ENCODE measurements at places on chromosomes 3 and 15.

GRCh38 chr3:21271606-21272016 is 479.4 kb downstream of the ZNF385D start:
- no peak for DNase-seq

DNA sequence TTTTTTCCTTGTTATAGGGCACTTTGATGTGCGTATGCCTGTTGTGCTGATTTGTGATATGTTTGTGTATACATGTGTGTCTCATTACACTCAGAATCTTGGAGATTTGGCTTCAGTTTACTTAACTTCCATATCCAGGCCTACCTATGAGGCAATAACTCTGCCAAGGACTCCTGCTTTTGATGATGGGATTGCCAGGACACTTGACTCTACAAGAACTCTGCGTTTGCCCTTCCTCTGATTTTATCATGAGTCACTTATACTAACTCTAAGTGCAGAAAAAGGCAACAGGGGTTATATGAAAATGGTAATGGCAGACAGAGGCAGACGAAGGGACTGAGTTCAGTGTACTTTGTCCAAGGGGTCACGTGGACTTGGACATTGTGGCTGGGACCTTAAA is 33.6 kb downstream of the MCTP2 start:
- no peak for DNase-seq

DNA sequence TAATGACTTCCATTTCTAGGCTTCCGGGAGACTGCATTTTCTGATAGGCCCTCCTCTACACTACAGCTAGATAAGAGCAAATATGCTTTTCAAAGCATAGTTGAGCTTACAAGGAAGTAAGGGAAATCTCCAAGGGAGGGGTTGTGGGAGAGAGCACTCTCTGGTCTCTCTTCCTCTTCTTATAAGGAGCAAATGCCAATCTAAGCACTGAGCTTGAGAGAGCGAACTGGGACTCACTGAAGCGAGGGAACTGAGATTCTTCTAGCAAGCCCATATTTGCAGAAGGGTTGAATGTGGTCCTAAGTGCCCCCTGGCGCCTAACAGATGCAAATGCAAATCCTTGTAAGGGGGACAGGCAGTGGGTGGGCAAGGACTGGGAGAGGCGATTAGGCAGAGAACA is 164.8 kb downstream of the ERC2 start:
- DNase-seq: no peak

DNA sequence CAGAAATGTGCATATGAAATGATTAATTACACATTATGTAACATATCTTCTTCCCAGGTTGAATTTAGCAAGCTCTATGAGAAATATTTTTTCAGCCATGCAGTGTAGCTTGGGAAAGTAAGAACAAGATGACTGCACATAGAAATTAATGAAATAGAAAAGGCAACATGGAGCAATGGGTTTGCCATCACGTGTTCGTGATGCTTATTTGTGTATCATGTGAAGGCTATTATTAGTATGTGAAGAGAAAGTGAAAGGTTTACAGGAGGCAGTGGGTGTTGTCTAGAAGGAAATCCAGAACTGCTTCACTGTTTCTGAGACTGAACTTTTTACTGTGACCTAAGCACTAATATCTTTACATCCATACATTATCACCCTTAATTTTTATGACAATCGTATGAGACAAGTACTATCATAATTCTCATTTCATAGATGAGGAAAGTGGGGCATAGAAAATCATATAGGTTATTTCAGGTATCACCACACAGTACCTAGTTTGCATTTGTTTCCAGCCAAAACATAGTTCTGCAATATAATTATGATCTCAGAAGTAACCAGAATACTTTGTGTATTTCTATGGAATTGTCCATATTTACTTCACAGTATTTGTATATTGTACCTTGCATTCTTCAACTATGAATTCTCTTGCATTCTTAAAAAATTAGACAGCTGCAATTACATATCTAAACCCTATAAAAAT is 14.9 kb downstream of the SERPINI1 start:
- no peak for DNase-seq

DNA sequence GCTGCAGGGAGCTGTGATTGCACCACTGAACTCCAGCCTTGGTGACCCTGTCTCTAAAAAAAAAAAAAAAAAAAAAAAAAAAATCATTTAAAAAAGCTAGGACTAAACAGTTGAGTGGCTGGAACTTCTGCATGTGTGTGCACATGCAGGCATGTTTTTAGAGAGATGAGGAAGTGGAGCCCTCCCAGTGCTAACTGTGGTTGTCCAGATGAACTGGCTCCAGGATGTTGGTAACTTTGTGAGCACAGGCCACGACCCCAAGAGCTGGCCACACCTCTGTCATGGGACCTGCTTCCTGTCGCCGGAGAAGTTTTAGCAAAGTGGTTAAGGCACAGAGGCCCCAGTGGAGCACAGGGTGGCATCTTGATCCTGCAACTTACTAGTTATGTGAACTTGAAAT is 27.0 kb downstream of the CHCHD6 start:
- no peak for DNase-seq

GRCh38 chr15:44810237-44810636 is 73.9 kb downstream of the TRIM69 start:
- DNase-seq: no peak

GRCh38 chr15:51649659-51650521 is 27.3 kb upstream of the DMXL2 start:
- peak; percentile 11 for DNase-seq

GRCh38 chr3:172239218-172239790 is 199.9 kb downstream of the FNDC3B start:
- no peak for DNase-seq

- DNase-seq: no peak
These were observed 20.7 kb upstream of the MRPS22 start for GRCh38 chr3:139323146-139323545.

DNA sequence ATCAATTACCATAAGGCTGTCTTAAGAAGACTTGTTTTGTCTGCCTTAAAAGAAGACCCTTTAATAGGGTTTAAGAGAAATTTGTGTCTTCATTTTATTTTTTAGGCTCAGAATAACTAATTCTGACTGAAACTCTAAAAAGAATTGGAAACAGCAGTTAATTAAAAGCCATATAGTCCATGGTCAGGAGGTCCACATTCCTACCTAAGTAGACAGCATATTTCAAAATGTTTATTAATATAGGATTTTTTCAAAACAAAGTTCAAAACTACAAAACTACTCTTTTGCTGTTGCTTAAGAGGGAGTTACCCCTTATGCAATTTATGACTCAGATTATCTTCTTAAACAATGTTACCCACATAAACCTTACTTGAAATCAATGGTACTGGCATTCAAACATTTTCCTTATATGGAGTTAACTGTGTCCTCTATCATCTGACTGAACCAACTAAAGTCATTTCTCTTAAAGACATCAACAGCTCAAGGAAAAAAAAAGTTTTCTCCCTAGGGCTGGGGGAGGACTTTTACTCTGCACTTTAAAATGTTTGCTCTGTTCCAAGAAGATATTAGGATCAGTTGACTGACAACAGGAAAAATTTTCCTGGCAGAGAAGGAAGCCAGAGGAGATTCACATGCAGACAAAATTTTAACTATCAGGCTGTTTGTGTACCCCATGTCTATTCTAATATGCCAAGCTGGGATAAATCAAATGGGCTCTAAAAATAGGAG is 56.8 kb upstream of the NANOGP8 start:
- no peak for DNase-seq

GRCh38 chr3:52552089-52552488 is 15.7 kb downstream of the UQCC5 start:
- DNase-seq: no peak

DNA sequence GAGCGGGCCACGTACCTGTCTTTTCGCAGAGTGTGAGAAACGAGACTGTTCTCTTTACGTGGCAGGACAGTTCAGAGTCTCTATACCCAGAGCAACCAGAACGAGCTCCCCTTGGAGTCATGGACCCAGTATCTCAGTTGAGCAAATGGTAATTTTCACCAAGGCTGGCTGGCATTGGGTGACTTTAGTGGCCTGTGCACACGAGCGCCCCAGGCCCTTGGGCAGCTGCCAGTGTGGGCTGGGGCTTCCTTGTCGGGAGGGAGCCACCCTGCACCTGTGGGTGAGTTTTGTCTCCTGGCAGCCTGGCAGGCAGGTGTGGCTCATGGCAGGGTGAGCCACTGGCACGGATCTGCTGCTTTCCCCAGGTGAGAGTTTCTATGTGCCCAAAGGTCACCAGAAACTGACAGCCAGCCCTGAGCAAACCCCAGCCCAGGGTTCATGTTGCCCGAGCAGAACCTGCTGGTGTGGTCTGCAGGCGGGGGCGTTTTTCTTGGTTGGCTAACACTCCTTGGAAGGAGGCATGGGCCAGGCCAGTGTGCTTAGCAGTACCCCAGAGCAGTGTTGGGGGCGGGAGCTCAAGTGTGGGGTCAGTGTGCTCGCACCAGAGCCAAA is 135.0 kb downstream of the TJP1 start:
- no peak for DNase-seq

DNA sequence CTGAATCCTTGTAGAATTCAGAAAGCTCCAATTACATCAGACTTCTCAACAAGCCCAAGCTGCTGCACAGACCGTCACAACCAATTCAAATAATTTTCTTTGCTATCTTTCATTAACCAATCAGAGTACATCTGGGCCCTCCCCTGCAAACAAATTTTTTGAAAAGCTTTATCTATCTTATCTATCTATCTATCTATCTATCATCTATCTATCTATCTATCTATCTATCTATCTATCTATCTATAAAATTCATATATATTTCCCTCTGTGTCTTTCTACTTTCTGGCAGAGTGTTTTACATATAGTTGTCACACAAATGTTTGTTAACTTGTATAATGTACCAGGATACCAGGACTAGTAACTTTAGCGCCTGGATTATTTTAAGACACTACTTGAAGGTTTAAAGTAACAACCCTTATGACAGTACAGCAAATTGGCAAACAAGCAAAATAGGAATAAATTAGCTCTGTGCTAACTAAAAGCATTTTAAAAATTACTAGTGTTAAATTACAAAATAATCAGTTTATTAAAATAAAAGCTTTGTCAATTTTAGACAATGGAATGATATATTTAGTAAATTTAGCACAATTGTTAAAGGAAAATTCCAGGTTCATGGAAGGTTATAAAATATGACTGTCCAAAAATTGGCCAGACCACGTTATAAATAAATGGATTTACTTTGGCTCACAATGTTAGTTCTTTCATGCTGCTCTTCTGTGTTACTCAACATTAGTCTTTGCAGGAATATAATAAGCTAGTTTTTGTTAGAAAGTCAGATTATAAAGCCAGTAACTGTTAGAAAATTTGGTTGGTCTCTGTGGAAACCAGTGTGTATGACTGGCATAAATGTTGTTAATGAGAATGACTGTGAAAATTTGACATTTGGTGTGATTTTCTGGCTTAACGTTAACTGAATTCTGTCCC is 138.6 kb downstream of the SUCNR1 start:
- no peak for DNase-seq

DNA sequence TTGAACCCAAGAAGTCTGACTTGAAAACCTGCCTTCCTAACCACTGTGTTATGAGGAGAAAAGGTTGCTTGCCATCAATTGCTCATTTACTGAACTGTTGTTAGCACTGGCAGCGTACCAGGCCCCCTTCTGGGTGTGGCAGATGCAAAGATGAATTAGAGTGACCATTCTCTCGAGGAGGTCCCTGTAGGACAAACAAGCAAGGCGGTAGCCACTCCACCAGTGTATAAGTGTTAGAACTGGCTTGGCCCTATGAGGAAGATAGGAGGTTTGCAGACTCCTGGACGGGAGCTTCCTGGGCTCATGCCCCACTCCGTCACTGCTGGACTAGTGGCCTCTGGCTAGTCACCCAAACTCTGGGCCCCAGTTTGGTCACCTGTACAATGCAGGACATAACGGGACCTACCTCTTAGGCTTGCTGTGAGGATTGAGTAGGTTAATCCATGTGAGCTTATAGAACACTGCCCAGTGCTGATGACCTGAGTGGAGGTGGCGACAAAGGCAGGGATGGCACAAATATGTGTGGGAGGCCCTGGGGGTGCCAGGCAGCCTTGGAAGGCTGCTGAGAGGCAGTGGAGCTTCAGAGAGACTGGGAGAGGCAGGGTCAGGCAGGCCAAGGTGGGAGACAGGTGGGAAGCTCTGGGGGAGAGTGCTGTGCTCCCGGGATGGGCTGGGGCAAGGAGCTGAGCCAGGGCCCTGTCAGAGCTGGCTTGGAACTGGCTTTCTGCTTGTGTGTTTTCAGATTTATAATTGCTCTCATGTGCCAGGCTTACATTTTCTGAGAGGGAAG is 145.9 kb downstream of the DNAJB8 start:
- no peak for DNase-seq

GRCh38 chr15:58016581-58017175 is 48.8 kb downstream of the ALDH1A2 start:
- no peak for DNase-seq

- no peak for DNase-seq
These were observed 3.2 kb upstream of the NR2E3 start for GRCh38 chr15:71807125-71807629.

GRCh38 chr3:56321383-56321782 is 146.9 kb downstream of the ERC2 start:
- no peak for DNase-seq

DNA sequence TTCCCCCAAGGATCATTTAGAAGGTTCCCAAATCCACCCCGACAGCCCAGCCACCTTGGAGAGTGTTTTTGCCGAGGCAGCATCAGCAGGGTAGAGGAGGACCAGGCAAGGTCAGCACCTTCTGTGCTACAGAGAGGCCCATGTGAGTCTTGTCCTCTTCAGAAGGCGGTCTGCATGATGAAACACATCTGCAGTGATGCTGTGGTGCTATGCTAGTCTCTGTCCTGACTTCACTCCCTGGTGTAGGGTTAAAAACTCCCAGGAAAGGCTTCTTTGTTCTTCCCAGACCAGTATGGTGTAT is 87.9 kb downstream of the ITPR1 start:
- DNase-seq: no peak

DNA sequence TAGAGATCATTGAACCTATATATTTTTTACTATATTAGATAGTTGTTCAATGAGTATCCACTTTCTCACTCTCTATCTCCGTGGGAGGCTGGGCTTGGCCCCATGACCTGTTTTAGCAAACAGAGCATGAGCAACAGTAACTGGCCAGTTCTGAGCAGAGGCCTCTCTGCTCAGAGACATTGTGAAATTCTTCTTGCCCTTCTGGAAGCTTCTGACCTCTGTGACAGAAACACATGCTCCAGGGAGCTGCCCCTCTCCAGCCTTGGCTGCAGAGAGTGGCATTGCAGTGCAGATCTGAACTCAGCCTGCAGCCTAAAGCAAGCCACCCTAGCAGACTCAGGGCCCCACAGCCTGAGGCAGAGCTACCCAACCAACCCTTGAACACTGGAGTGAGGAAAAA is 20.5 kb downstream of the FAM240A start:
- no peak for DNase-seq
